ENCODE measurements at places on chromosomes 5 and 9.

GRCh38 chr5:14142202-14142826 lies 828 bp upstream of the TRIO start:
- no peak for DNase-seq

DNA sequence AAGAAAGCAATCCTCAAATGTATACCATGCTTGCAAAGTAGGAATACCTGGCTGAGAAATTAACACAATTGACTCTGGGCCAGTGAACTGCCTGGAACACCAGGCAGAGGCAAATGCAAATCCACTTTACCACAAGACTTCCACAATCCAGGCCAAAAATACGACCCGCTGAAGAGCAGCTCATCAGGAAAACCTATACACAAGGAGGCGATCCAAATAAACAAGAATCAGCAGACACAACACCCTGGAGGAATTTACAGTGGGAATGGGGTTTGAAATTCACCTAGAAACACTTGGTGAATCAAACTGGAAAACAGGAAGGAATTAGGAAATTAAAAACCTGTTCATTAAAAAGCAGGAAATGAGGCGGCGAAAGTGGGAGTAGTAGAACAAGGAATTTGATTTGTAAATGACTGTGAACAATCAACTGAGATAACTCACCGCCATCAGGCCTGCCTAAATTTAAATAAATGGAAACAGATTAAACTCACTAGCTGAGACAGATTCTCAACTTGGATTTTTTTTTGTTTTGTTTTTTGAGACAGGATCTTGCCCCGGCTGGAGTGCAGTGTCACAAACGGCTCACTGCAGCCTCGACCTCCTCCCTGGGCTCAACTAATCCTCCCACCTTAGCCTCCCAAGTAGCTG lies 15.9 kb downstream of the CMBL start:
- DNase-seq = no peak

- no peak for DNase-seq
Measured at GRCh38 chr5:130337179-130337888, 433.1 kb downstream of the CHSY3 start.

GRCh38 chr5:73135429-73136054 lies 15.2 kb downstream of the TMEM171 start:
- no peak for DNase-seq

- peak; percentile 74 for DNase-seq
Measured at GRCh38 chr5:132813599-132814502, 749 bp downstream of the SOWAHA start.

GRCh38 chr9:70413464-70413798 lies 1.0 kb downstream of the KLF9 start:
- DNase-seq = no peak

GRCh38 chr5:149063896-149064478 lies 1.1 kb upstream of the SH3TC2 start:
- DNase-seq = no peak

- peak; percentile 48 for DNase-seq
Measured at GRCh38 chr9:93663877-93664548, 87.6 kb downstream of the PHF2 start.

DNA sequence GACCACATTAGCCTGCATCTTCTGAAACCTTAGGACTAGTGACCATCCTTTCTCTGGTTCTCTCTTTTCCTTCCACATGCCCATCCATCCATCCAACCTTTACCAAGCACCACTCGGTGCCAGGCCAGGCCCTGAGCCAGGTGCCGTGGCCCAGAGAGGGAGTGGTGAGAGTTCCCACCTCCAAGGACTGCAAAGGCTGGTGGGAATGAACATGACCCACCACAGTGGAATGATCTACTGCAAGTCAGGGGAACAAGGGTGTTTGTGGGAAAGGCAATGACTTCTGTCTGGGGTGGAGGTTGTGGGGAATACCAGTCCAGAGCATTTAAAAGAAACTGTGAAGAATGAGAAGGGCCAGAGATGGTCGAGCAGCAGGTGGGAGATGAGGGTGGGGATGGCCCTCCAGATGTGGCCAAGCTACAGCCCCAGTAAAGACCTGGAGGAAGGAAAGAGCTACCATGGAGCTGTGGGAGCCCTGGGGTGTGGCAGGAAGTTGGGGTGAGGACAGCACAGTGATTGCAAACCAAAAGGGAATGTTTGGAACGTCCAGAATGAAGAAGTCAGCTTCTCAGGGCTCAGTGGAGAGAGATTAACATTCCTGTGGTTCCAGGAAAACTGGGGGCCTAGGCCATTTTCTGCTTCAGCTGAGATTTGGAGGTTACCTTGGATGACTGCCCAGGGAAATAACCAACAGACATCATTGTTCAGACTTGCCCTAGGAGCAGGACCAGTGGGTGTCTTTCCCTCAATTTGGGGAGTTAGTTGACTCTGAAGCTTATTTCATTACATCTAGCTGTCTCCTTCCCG lies 30.7 kb upstream of the CORO2A start:
- DNase-seq = no peak

- no peak for DNase-seq
Measured at GRCh38 chr9:1285526-1285925, 235.4 kb downstream of the DMRT2 start.

- DNase-seq = no peak
Measured at GRCh38 chr5:37694867-37695266, 145.0 kb downstream of the GDNF start.

DNA sequence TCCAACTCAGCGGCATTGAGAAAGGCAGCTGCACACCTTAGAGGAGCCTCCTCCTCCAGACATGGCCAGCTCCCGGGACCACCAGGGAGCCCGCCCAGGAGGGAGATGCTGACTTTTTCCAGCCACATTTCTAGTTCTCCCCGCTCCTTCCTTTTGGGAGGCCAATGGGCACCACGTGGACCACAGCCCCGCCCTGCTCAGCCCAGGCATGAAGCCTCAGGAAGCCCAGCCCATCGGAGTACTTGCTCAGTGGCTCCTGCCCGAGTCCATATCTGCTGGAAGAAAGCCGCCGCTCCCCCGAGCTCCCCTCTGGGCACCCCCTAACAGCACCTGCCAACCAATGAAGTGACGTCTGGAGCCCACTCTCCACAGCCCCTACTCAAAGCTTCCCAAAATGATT lies 52.4 kb downstream of the SMIM23 start:
- no peak for DNase-seq

DNA sequence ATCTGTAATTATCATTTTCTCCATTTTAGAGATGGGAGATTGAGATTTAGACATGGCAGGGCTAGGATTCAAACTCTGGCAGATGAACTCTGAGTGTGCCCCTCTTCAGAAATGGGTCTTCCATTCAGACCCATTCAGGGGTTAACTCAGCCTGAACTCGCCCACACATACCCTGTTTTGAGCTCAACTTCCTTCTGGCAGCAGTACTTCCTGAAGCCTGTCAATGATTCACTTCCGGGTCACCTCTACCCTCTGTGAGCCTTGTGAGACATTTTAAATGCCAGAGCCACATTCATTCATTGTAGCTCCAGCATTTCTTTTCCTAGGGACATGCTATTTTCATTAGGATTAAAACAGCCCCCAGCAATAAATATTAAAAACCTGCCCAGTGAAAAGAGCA lies 209.3 kb upstream of the SLC24A2 start:
- DNase-seq = no peak

DNA sequence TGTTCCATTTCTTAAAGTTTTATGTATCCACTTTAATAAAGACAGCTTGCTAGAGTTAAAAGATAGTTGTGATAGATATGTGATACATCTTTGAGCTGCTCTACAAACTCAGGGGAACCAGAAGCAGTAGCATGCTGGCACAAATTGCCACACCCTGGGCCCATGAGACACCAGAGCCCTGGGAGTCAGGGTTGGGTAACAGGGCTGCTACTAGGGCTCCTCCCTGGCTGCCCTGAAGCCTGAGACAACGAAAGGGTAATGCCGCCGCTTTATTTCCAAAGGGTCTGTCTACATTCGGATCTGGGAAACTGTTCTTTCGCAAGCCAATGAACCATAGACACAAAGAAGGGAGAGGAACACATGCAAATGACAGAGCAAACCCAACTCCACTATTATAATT lies 29.2 kb downstream of the PTPN3 start:
- no peak for DNase-seq

DNA sequence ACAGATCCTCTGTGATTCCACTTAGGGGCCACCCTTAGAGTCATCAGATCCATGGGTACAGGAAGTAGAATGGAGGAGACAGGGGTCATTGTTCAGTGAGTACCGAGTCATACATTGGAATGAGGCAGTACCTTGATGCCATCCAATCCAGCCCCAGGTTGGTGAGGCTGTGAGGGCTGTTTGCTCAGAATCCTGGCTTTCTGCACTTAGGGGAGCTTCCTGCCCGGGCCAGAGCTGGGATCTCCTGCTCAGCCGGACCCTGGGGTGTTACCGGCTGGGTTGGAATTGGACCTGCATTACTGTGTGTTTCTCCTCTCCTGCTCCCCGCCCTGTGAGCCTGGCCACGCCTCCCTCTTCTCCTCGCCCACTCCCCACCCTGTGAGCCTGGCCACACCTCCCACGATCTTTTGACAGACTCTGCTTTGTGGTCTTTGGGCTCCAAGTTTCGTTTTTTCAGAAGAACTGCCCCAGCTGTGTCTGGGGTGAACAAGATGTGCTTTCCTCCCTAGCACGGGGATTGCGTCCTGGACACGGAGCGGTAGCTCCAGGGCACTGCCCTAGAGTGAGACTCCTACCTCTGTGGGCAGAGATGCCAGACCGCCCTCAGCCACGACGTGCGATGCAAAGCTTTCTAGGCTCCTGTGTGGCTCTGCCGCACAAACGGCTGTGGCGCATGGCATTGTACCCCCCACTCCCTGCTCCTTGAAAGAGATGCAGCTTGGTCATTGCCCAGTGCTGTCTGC lies 15.4 kb downstream of the TRAF2 start:
- peak; percentile 92 for DNase-seq

- no peak for DNase-seq
Measured at GRCh38 chr9:20220286-20220685, 402.0 kb downstream of the MLLT3 start.

DNA sequence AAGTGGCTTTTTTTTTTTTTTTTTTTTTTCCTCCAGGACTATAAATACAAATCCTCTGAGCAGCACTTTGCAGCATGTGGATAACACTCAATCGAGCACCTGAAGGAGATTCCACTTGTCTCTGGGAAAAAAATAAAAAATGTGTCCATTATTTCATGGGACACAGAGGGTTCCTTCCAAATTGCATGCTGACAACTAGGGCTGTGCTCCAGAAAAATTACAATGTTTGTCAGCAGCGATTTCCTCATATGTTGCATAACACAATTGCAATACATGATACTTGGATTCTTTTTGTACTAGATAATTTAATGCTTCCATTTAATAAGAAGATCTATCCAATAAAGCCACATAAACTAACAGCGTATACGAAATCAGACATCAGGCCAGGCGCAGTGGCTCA lies 84.4 kb downstream of the CDH18 start:
- DNase-seq = no peak

DNA sequence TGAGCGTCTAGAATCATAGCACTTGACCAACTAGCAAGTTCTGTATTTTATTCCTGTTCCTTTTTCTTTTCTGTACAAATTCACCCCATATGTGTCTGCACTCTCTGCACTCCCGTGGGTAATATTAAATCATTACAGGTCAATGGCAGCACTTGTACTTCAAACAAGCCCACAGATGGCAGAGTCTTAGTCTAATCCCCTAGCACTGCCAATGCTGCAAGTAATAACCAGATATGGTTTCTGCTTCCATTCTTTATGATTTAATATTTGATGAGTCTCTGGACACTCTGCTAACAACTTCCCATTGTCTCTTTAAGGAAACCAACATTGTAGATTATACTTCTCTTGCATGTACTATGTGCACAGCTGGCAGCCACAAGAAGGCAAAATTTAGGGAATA lies 343.8 kb upstream of the CHD1 start:
- no peak for DNase-seq

DNA sequence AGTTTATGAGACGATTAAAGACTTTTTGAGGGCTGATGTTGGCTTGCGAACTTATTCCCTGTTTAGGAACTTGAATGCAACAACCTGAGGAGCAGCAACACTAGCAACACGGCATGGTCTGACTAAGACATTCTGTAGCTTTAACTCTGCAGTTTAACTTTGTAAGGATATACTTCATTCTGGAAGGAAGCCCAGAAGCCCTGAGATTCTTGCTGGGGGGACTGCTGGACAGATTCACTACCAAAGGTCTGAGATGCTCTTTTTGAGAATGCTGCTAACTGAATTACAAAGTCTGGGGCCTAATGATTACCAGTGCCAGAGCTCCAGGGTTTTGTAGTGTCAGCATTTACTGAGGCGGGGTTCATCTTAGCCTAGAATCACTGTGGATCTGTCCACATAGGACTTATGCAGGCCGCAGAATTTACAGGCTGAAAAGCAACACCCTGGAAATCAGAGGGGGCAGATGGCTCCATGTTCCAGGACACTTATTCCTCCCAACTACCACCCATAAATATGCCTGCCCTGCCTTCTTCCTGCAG lies 537.1 kb upstream of the CDH18 start:
- no peak for DNase-seq

DNA sequence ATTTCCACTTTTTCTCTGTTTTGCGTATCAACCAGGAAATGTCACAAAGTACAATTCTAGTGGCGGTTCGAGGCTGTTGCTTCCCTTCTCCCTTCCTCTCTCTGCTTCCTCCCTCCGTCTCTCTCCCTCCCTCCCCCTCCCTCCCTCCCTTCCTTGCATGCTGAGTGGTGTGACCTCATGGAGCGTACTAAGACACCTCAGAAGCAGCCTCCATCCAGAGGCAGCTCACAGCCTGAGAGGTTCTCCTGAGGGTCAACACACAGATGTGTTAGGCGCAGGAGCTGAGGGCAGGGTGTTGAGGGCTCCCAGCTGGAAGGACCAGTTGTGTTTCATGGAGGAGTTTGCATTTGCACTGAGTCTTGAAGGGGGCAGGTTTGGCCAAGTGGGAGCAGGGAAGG lies 57.7 kb downstream of the COL5A1 start:
- DNase-seq = no peak

DNA sequence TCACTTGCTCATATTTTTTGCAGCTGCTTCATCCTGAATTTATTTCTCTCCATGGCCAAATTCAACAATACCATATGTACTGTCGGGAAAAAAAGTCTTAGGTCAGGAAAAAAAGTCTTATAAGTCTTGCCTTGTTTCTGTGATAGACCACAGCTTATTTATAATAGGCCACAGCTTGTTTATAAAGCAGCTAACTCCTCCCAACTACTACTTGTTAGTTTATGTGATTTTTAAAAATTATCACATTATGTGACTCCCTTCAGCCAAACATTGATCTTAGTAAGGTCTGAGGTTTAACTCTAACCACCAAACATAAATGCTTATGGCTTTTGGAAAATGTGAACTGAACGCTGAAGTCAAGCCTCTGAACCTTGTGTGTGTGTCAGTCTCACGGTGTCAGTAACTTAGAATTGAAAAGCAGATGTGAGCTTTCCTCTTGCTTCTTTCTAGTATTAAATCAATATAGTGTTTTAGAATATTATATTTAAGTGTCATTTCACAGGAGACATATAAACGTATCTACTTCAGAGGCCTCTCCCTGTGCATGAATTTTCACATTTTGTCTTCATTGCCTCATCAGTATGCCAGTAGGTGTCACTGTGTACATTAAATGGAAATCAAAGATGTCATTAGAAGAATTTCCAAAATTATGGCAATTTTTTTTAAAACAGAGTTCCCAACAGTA lies 51.3 kb downstream of the SNX24 start:
- no peak for DNase-seq

- peak; percentile 45 for DNase-seq
Measured at GRCh38 chr9:113499876-113500497, 36.5 kb downstream of the RGS3 start.
